ENCODE measurements at places on chromosomes 1 and 21.

- peak; percentile 62 for DNase-seq
- H3K27me3 ChIP-seq, result peaks cover 11% of the 10 kb centered on the region
- H3K4me1 ChIP-seq, result peaks cover 1% of the 10 kb centered on the region
Measured at GRCh38 chr21:44723177-44724131, 12.1 kb upstream of the TSPEAR start.

GRCh38 chr21:45386336-45386727 is 18.6 kb upstream of the COL18A1 start:
- H3K4me1 ChIP-seq, result peaks cover 3% of the 10 kb centered on the region
- H3K4me3 ChIP-seq, result no peak overlapping the region
- no peak overlapping the region for H3K27ac ChIP-seq
- no peaks in the 10 kb centered on the region for H3K36me3 ChIP-seq

DNA sequence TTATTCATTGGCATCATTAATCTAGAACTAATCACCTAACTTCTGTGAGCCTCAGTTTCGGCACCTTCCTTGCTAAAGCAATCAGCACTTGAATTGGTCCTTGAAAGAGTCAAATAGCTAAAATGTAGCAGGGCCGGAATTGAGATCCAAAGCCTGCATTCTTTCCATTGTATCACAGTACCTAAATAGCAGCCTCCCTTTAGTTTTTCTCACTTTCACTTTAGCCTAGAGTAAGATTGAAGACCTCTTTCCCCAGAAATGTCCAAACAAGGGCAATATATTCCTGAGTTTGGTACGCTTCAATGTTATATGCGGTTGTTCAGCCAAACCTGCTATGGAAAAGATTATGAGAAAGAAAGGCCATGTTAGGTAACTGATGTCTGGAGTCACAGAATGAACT is 121.9 kb upstream of the BMP8A start:
- peaks cover 47% of the 10 kb centered on the region for H3K36me3 ChIP-seq
- DNase-seq, result no peak
- no peak overlapping the region for H3K27ac ChIP-seq
- no peak overlapping the region for H3K4me3 ChIP-seq
- no peaks in the 10 kb centered on the region for H3K4me1 ChIP-seq

- no peaks in the 10 kb centered on the region for H3K27me3 ChIP-seq
- no peaks in the 10 kb centered on the region for H3K4me1 ChIP-seq
- DNase-seq, result peak; percentile 30
Measured at GRCh38 chr1:153430166-153430553, 13.8 kb downstream of the S100A7A start.

DNA sequence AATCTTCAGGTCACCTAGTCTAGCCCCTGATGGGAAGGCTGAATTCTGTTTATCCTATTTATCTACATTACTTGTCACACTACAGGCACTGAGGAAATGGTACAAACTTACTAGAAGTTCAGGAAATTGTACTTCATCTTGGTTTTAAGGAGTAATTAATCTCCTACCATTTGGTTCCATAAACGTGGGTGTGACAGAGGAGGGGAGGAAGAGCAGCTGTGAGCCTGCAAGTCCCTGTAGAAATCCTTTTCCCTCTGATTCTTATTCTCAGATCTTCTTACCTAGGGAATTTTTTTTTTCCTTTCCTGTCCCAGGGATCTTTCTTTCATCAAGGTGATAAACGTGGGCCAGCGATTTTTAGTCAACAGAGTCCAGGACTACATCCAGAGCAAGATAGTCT is 14.1 kb downstream of the PFKFB2 start:
- no peak overlapping the region for H3K4me3 ChIP-seq
- no peak for DNase-seq
- no peaks in the 10 kb centered on the region for H3K27me3 ChIP-seq
- H3K27ac ChIP-seq, result no peak overlapping the region

- no peak overlapping the region for H3K27ac ChIP-seq
- no peaks in the 10 kb centered on the region for H3K36me3 ChIP-seq
- no peak overlapping the region for H3K4me3 ChIP-seq
- 0 out of 2 replicates have a peak, but pooled peaks cover 3% of the 10 kb centered on the region for H3K4me1 ChIP-seq
- DNase-seq, result no peak
Measured at GRCh38 chr21:41290106-41290799, 26.3 kb upstream of the FAM3B start.

DNA sequence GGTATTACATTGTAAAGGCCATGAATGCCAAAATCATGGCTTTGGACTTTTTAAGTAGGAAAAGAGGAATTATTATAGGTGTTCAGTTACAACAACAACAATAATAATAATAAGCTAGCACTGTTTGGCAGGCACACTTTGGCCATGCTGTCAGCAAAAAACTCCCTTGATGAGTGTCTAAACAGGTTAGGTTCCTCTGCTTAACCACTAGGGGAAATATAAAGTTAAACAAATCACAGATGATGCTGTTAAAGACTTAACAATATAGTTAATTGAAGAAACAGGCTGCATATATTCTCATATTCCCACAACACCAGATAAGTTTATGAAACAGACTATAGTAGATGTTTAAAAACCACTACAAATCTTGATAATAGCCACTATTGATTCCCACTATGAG is 46.4 kb downstream of the RGS21 start:
- DNase-seq, result no peak
- no peaks in the 10 kb centered on the region for H3K27me3 ChIP-seq
- H3K27ac ChIP-seq, result no peak overlapping the region
- no peaks in the 10 kb centered on the region for H3K4me1 ChIP-seq
- no peak overlapping the region for H3K4me3 ChIP-seq

DNA sequence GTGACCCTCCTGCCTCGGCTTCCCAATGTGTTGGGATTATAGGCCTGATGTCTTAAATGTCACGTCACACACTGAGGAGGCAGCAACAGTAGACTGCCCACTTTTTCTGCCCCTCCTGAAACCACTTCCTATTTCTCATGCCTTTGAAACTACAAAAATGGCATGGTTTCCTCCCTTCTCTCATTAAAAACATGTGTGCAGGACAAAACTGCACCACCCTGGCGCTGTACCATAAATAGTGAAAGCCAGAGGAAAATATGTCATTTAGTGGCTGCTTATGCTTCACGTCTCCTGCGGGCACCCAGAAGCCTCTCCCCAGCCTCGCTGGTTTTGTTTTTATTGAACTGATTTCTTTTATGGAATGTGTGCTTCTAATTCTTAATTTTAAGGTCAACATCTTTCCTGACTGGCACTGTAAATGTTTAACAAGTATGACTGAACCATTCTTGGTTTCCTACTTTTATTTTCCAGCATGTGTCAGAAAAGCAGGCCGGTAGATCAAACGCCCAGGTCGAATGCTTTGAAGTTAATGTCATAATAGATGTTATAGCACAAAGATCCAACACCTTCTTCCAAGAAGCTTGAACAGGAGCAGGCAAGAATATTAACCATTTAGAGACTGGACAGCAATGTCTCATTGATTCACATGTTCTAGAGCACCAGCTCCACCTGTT is 59.6 kb upstream of the C1orf87 start:
- no peak overlapping the region for H3K4me3 ChIP-seq
- H3K4me1 ChIP-seq, result no peaks in the 10 kb centered on the region
- no peaks in the 10 kb centered on the region for H3K36me3 ChIP-seq
- no peak for DNase-seq
- H3K27ac ChIP-seq, result no peak overlapping the region

DNA sequence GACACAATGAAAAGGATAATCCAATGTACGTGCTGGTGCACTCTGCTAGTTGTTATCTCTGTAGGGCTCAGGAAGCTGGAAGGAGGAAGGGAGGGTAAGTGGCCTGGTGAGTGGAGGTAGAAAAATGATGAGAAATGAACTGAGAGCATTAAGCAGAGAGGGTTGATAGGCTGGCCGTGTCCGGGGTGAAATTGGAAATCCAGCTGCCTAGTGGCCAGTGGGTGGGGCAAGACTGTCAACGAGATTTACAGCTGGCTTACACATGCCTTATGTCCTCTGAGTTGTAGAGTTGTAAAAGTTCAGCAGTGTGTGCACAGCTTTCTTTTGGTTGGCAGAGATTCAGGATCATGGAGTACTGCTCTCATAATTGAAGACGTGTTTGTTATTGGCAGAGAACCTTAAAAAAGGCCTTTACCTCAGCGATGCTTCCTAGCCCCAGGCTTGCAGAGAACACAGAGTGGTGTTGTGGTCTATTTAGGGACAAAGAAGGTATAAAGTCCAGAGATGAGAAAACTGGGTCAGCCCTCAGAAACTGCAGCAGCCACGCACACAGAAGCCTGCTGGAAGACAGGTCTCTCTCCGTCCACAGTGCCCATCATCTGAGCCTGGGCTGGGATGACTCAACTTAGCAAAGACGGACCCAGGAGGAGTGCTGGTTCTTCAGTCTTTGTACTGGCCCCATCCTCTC is 132.4 kb downstream of the EDEM3 start:
- H3K27ac ChIP-seq, result no peak overlapping the region
- H3K4me1 ChIP-seq, result no peaks in the 10 kb centered on the region
- H3K36me3 ChIP-seq, result peaks cover 12% of the 10 kb centered on the region
- no peak for DNase-seq
- H3K4me3 ChIP-seq, result no peak overlapping the region
- no peaks in the 10 kb centered on the region for H3K27me3 ChIP-seq

GRCh38 chr1:7178741-7179140 is 393.5 kb downstream of the CAMTA1 start:
- no peak overlapping the region for H3K4me3 ChIP-seq
- H3K4me1 ChIP-seq, result no peaks in the 10 kb centered on the region
- no peaks in the 10 kb centered on the region for H3K27me3 ChIP-seq
- H3K36me3 ChIP-seq, result no peaks in the 10 kb centered on the region
- no peak overlapping the region for H3K27ac ChIP-seq
- no peak for DNase-seq

DNA sequence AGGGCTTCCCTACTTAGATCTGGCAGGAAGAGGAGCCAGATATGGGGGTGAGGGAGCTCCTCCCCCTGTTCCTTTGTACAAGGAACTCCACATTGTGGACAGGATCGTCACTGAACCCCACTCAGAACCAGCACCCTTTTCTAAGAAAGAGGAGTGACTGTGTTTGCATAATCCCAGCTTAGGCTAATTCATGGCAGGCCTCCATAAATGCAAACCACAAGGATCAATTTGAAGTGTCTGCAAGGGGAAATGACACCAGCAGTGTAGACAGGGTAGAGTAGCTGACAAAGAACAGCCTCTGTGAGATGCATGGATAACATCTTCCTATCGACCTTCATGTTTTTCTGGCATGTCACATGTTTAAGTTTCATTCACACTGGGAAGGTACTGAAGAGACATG is 11.7 kb downstream of the MX1 start:
- no peaks in the 10 kb centered on the region for H3K36me3 ChIP-seq
- no peaks in the 10 kb centered on the region for H3K4me1 ChIP-seq
- no peak overlapping the region for H3K4me3 ChIP-seq
- no peak overlapping the region for H3K27ac ChIP-seq

- H3K4me1 ChIP-seq, result no peaks in the 10 kb centered on the region
- H3K4me3 ChIP-seq, result no peak overlapping the region
- H3K27ac ChIP-seq, result no peak overlapping the region
- no peaks in the 10 kb centered on the region for H3K36me3 ChIP-seq
- no peak for DNase-seq
- no peaks in the 10 kb centered on the region for H3K27me3 ChIP-seq
Measured at GRCh38 chr1:60265560-60266535, 192.3 kb upstream of the C1orf87 start.

GRCh38 chr21:16742131-16742641 is 770.7 kb upstream of the CXADR start:
- no peaks in the 10 kb centered on the region for H3K4me1 ChIP-seq
- H3K27ac ChIP-seq, result no peak overlapping the region
- H3K36me3 ChIP-seq, result no peaks in the 10 kb centered on the region
- H3K4me3 ChIP-seq, result no peak overlapping the region
- H3K27me3 ChIP-seq, result no peaks in the 10 kb centered on the region

Measured in H1 (cell line).